ENCODE measurements at places on chromosomes 16 and 17. TPM values are rescaled to one million over a fixed set of nuclear protein-coding genes. Genes with fewer than 3 reads are reported as not detected.

GRCh38 chr16:19396555-19397011 lies 21.1 kb upstream of the TMC5 start:
- H3K27me3 ChIP-seq: no peaks in the 10 kb centered on the region
- no peak overlapping the region for H3K4me3 ChIP-seq
- no peak for DNase-seq
- H3K27ac ChIP-seq: peak overlapping the region; percentile 63

GRCh38 chr17:75077496-75078283 lies 10.1 kb upstream of the SLC16A5 start:
- peak overlapping the region; percentile 24 for H3K4me3 ChIP-seq
- peaks cover 36% of the 10 kb centered on the region for H3K4me1 ChIP-seq
- H3K27me3 ChIP-seq: no peaks in the 10 kb centered on the region
- H3K36me3 ChIP-seq: no peaks in the 10 kb centered on the region

DNA sequence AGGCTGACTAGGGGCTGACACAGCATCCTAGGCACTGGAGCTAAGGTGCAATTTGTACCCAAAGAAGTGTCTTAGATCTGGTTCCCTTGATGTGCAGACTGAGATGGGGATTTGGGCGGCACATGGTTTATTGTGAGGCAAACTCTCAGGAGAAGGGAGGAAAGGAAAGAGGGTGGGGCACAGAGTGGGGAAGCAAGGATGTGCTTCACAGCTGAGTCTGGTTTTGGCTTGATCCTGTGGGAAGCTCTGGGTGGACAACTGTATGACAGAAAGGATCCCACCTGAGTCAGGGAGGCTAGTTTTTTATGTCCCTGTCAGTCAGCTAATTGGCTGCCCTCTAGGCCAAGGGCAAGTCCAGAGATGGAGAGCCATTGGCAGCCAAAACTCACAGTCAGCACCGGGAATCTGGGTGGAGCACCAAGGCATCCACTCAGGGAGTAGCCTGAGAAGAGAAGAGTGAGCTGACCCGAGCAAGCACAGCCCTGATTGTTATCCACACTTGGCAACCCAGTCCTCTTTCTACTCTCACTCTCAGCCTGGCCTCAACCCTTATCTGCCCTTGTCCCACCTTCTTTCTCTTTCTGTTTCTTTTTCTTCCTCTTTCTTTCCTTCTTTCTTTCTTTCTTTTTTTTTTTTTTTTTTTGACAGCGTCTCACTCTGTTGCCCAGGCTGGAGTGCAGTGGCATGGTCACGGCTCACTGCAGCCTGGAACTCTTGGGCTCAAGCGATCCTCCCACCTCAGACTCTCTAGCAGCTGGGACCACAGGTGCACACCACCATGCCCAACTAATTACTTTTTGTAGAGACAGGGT lies 12.0 kb downstream of the ARL4D start:
- no peak overlapping the region for H3K27ac ChIP-seq
- no peaks in the 10 kb centered on the region for H3K36me3 ChIP-seq
- H3K4me3 ChIP-seq: no peak overlapping the region
- no peaks in the 10 kb centered on the region for H3K27me3 ChIP-seq
- DNase-seq: no peak

Gene NPTX1
- 1.6 TPM for total RNA-seq

Gene SARM1
- total RNA-seq: 10.3 TPM
